ENCODE measurements at places on chromosomes 11 and 22.

DNA sequence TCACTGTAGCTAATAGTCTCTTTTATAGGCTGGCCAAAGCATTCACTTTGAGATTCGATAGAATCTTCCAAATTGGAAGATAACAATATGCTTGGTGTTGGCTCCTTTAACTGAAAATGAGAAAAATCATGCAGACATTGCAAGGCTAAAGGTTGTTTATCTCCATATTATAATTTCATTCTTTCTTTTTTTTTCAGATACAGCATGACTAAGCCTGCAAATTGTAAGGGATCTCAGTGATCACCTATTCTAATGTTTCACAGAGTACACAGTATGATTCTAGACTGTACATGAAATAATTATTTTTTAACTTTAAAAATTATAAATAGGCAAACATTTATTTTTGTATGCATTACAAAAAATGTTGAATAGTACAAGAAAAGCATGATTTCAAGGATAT, 451.7 kb upstream of the DDI1 start:
- DNase-seq, result no peak

GRCh38 chr11:73197348-73197747, 20.7 kb upstream of the P2RY2 start:
- no peak for DNase-seq

DNA sequence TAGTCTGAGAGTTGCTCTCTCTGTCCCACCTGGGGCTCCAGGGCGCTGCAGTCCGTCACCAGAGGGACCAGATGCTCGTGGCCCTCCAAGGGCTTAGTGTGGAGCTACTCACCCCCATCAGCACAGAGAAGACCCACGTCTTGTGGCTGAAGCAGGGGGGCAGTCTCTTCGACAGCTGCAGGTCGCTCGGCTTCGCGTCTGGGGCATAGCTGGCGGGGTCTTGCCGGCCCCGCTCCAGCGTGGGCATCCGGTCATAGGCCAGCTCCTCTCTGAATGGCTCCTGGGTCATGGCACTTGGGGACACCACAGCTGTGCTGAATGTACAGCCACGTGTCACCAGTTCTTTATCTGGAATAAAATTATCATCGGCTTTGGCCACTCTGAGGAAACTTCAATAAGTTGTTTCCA, 608 bp downstream of the MLC1 start:
- no peak for DNase-seq

DNA sequence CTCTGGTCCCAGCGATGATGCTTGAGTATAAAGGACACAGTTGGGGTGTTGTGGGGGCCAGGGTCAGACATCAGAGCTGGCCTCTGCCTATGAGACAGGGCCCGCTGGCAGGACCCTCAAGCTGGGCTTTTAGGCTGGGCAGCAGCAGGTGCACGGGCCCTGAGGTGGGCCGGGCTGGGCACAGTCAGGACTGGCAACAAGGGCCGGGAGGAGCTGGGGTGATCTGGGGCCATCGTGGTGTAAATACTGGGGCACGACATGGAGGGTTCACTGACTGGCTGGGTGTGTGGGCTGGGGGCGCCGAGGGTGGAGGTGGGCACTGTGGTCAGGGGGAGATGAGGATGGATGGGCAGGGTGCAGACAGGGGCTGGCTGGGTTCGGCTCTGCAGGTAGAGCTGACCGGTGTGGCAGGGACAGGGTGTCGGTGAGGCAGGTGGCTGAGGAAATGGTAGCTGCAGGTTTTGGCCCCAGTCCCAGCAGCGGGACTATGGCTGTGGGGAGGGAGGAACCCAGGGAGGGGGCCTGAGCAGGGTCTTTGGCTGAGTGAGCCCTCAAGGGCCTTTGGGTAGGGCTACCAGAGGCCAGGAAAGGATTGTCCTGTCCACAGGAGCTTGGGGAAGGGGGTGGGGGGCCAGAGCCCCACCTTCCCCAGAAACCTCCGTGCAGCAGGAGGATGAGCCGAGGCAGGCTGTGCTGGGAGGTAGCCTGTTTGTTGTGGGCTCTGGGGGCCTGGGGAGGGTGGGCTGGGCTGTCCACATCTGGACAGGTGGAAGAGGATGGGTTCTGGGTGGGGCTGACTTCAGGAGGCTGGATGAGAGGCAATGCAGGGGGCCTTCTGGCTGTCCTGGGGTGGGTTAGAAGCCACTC, 81.4 kb downstream of the KCNQ1 start:
- no peak for DNase-seq

DNA sequence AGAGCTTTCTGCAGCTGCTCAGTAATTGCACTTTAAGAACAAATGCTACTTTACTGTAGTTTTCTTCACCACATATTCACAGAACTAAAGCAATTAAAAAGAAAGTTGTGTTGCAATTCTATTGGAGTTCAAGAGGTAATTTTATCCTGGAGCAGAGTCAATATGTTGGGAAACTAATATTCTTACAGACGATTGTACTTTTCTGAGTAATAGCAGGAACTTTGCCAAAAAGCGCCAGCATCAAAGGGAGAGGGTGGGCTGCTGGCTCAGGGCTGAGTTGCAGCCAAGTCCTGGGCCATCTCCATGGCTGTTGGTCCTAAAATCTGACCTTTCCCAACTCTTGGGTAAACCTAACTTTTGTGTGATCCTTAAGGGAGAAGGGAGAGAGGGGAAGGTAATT, 73.6 kb upstream of the MYO18B start:
- no peak for DNase-seq

- no peak for DNase-seq
Observed at GRCh38 chr11:134794192-134794591, 382.1 kb upstream of the B3GAT1 start.

GRCh38 chr22:26894362-26894761, 237.0 kb downstream of the MIAT start:
- no peak for DNase-seq

- DNase-seq, result no peak
Observed at GRCh38 chr11:36996795-36997194, 398.8 kb upstream of the RAG2 start.

DNA sequence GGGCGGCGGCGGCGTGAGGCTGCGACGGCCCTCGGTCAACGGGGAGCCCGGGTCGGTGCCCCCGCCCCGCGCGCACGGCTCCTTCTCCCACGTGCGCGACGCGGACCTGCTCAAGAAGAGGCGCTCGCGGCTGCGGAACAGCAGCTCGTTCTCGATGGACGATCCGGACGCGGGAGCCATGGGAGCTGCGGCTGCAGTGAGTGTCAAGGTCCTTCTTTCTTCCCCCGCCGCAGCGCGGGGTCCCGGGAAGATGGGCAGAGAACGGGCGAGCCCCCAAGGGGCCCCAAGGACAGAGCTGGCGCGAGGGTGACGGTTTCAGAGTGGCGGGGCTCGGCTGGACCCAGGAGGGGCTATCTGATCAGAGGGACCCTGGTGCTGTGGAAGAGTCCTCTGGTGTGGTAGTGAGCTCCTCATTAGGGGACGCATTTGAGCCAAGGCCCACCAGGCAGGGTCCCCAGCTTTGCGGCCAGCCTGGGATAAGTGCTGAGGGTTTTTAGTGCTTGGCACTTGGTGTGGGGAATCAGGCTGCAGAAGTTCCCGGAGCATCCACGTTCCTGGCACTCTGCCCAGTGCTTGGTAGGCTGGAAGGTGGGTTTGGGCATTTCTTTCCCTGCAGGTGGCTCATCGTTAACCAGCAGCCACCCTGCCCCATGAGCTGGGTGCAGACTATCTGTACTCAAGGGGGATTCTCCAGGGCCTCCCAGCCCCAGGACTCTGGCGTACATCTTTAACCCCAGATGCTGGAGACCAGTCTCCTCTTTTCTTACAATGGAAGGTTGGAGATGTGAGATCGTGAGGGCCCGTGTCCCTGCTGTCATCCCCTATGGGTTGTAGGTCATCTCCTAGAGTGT, 9.8 kb downstream of the EHBP1L1 start:
- no peak for DNase-seq

DNA sequence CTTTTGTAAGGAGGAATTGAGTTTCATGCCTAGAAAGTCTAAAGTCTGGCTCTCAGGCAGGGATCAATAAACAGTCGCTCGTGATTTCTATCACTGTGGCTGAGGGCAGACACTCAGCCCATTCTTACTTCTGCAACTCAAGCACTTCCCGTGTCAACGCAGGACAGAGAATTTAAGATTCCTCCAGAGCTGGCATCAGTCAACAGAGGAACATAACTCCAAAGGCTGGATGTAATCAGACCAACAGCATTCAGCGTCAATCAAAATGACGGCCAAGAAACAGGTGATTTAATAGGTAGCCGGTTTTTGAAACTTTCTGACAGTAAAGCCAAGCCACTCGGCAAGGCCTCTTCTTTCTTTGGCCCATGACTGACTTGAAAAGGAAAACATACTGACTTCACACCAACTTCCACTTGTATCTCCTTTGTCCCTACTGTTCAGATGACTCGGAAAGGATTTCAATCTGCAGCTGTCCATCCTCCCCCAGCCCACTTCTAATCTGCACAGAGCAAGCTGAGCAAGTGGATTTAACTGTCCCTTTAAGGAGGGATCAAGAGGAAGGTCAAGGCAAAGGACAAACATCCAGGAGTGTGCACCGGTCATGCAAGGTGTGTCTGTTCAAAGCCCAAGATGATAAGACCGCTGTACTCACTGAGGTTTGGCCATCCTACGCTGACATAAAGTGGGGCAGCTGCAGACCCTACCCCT, 9.5 kb downstream of the VPS37C start:
- DNase-seq, result no peak

GRCh38 chr22:22968366-22968765, 80.8 kb downstream of the IGLL5 start:
- no peak for DNase-seq

DNA sequence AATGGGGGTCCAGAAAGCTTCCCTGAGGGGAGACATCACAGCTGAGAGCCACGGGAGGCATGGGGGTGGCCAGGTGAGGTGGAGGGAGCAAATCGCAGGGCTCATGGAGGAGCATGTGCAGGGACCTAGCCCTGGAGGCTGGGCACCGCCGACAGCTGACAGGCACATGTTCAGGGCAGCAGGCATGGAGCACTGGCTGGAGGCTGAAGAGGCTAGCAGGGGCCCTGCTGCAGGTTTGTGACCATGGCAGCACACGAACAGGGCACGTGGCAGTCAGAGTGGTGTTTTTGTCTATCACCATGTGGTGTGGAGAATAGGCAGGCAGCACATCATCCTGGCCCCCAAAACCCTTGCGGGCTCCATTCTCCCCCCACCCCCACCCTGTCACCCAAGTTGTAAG, 10.1 kb upstream of the CDC42EP2 start:
- no peak for DNase-seq

DNA sequence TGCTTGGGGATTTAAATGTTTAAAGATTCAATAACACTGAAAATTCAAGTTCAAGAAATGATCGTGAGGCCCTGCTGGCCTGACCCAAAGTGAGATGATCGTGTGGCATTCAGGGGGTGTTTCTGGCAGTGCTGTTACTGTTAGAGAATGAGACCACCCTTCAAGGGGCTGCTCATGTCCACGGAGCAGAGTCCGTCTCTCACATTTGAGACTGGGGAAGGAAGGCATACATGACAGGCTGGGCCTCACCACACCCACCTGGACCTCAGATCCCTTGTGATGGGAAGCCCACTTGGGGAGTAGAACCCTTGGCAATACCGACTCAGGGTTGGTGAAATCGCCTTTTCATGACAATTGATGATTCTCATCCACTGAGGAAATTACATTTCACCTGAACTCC, 16.1 kb upstream of the NRIP3 start:
- DNase-seq, result no peak

- DNase-seq, result no peak
Observed at GRCh38 chr11:129359748-129360147, 15.9 kb upstream of the BARX2 start.

DNA sequence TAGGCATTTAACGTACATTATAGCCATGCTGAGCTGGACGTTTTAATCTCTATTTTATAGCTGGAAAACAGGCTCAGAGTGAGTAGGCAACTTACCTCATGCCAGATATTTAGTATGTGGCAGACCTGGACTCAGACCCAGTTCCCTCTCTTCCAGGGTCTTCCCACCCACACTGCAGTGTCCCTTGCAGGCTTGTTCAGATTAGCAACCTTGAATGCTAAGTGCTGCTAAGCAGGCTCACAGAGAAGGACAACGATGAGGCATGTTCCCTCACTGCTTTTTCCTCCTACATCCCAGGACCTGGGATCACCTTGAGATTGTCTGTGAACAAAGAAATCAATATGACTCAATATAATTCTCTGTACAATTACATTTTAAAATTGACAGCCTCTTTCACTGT, 65.6 kb downstream of the NCAM1 start:
- DNase-seq, result no peak

- DNase-seq, result no peak
Observed at GRCh38 chr11:59062602-59063529, 23.2 kb upstream of the GLYATL1B start.

DNA sequence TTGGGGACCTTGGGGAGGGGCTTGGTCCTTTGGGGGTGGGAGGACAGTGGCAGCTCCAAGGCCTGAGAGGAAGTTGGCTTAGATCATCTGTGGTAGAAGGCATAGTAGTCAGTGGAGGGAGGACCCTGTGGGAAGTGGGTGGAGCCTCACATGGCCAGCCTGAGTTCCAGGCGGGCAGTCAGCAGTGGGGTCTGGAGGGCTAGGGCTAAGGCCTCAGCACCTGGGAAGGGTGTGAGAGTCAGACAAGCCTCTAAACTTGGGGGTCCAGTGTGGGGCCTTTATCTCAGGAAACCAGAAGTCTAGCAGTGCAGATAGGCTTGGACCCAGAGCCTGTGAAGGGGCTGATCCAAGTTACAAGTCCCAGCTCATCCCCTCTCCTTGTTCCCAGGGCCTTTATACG, 4.0 kb downstream of the NLRX1 start:
- no peak for DNase-seq

DNA sequence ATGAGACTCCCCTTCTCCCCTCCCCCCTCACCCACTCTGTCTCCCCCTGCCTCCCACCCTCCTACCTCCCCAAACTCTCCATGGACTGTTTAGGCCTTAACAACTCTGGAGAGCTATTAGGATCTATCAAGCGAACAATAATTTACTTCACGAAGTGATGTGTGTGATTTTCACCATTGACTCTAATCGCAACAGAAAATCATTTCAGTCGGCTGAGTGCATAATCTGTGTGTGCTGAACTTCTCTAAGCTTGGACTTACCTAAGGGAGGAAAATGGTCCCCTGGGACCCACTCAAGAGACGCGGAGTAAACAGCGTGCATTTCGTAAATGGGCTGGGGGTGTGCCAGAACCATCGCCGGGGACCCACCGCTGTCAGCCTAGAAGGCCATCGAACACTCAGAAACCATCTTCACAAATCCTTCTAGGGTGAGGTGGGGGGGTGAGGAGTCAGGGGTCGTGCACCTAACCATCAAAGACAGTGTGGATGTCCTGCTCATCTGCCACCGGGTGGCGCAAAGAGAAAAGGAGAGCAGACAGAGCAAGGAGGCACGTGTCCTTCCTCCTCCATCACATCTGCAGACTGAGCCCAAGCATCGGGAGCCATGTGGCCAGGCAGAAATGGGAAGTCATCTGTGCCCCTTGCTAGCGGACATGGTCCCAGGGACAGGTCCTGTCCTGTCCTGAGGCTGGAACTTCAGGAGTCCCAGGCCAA, 62.1 kb upstream of the NUP50 start:
- DNase-seq, result no peak

DNA sequence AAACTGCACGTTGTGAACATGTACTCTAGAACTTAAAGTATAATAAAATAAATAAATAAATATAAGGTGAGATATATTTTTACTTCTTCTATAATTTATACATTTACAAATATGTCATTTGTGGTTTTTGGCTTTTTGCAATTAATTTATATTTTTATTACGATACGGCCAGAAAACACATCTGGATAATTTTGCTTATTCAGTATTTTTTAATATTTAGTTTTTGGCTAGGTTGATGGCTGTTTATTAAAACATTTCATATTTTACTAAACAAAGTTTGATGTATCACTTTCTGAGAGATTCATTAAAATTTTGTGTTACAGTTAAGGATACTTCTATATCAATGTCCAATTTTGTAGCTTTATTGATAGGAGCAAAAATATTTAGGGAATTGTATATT, 15.7 kb upstream of the TYR start:
- no peak for DNase-seq

- no peak for DNase-seq
Observed at GRCh38 chr11:117928446-117929141, 608 bp downstream of the TMPRSS13 start.
